Heart right ventricle (tissue), 16 donors: ENCODE measurements at places on chromosomes 5 and 9. TPM values are rescaled to one million over a fixed set of nuclear protein-coding genes. Genes with fewer than 3 reads are reported as not detected.

CAAP1 gene
- 12.2 TPM for polyA plus RNA-seq

THOC3 gene
- polyA plus RNA-seq, result 2.9 TPM

NMUR2 gene
- polyA plus RNA-seq, result not detected

HNRNPAB gene
- polyA plus RNA-seq, result 84.6 TPM

PCDHGB4 gene
- 0.96 TPM for polyA plus RNA-seq

SVEP1 gene
- polyA plus RNA-seq, result 0.83 TPM

CNTNAP3B gene
- 3.7 TPM for polyA plus RNA-seq

IL33 gene
- 17.5 TPM for polyA plus RNA-seq

ABO gene
- 0.55 TPM for polyA plus RNA-seq

HNRNPA0 gene
- 7.9 TPM for polyA plus RNA-seq

UIMC1 gene
- 25.0 TPM for polyA plus RNA-seq

ENHO gene
- 1.2 TPM for polyA plus RNA-seq

C9 gene
- polyA plus RNA-seq, result not detected

KCNN2 gene
- polyA plus RNA-seq, result 1.0 TPM

NRARP gene
- 2.0 TPM for polyA plus RNA-seq

FOXD4L4 gene
- not detected for polyA plus RNA-seq

DOCK8 gene
- polyA plus RNA-seq, result 2.2 TPM

FBP2 gene
- not detected for polyA plus RNA-seq

GPR21 gene
- polyA plus RNA-seq, result 0.25 TPM

ARHGEF28 gene
- 2.8 TPM for polyA plus RNA-seq

SPATA31E1 gene
- not detected for polyA plus RNA-seq

DAB2 gene
- 6.5 TPM for polyA plus RNA-seq

CSF1R gene
- polyA plus RNA-seq, result 4.8 TPM

ROPN1L gene
- polyA plus RNA-seq, result 0.29 TPM

HMGCS1 gene
- polyA plus RNA-seq, result 15.8 TPM

SLC24A2 gene
- not detected for polyA plus RNA-seq

TMEM215 gene
- not detected for polyA plus RNA-seq

IFNA2 gene
- polyA plus RNA-seq, result not detected

GCNT1 gene
- polyA plus RNA-seq, result 0.91 TPM

CKMT2 gene
- 1,088 TPM for polyA plus RNA-seq

C9orf153 gene
- 0.06 TPM for polyA plus RNA-seq

ACOT12 gene
- not detected for polyA plus RNA-seq

LAMC3 gene
- 0.07 TPM for polyA plus RNA-seq

C6 gene
- 6.1 TPM for polyA plus RNA-seq

SLC6A7 gene
- not detected for polyA plus RNA-seq

ST8SIA4 gene
- polyA plus RNA-seq, result 1.5 TPM

TLX3 gene
- polyA plus RNA-seq, result not detected

RXFP3 gene
- 0.01 TPM for polyA plus RNA-seq

SAP30L gene
- polyA plus RNA-seq, result 36.4 TPM

SOWAHA gene
- polyA plus RNA-seq, result 0.07 TPM

FAXDC2 gene
- polyA plus RNA-seq, result 17.6 TPM

GPR150 gene
- 0.01 TPM for polyA plus RNA-seq

IL13 gene
- 0.01 TPM for polyA plus RNA-seq

IL9 gene
- polyA plus RNA-seq, result not detected

WHRN gene
- 0.59 TPM for polyA plus RNA-seq

POC5 gene
- polyA plus RNA-seq, result 5.5 TPM

TRMO gene
- polyA plus RNA-seq, result 6.0 TPM

ANKRD18B gene
- polyA plus RNA-seq, result 0.13 TPM

PLEKHG4B gene
- not detected for polyA plus RNA-seq

FREM1 gene
- 0.59 TPM for polyA plus RNA-seq

KIAA0825 gene
- polyA plus RNA-seq, result 0.37 TPM

DDX4 gene
- polyA plus RNA-seq, result not detected

AJM1 gene
- 7.6 TPM for polyA plus RNA-seq

WWC1 gene
- 7.8 TPM for polyA plus RNA-seq

DROSHA gene
- polyA plus RNA-seq, result 32.1 TPM

TAS2R1 gene
- polyA plus RNA-seq, result not detected

FOXD4L5 gene
- polyA plus RNA-seq, result 0.01 TPM
